ENCODE measurements at places on chromosomes 1 and 21. TPM values are rescaled to one million over a fixed set of nuclear protein-coding genes. Genes with fewer than 3 reads are reported as not detected.

DNA sequence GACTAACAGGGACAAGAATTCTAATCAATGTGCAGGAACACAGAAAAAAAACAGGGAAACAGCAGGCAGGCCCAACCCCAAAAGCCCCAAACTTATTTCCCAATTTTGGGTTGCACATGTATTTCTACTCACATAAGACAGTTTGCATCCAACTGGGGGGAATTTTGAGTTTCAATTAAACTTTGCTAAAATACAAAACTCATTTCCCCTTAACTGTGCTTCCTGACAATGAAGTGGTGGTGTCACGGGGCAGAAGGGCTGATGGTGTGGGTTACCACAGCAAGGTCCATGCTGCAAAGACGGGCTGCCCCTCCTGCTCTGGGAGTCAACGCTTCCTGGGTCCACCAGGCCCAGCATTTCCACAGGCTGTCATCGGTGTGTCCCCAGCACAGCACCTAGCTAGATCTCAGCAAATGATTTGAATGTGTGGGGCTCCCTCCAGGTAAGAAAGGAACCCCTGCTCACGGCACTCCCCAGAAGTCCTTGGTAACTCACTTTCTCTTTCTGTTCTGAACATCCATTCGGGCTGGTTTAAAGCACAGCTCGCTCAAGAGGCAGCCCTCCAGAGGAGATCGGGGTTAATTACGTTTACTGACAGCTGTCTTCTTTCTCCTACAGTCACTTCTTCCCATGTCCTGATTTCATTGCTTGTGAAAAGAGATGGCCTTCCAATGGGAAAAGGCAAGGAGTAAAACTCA, 27.4 kb downstream of the HIVEP3 start:
- peak; percentile 61 for DNase-seq
- peaks cover 36% of the 10 kb centered on the region for H3K4me1 ChIP-seq
- no peaks in the 10 kb centered on the region for H3K36me3 ChIP-seq
- H3K27ac ChIP-seq = peak overlapping the region; percentile 96
- no peaks in the 10 kb centered on the region for H3K27me3 ChIP-seq

ZSCAN20 gene
- 2.6 TPM for total RNA-seq

DNA sequence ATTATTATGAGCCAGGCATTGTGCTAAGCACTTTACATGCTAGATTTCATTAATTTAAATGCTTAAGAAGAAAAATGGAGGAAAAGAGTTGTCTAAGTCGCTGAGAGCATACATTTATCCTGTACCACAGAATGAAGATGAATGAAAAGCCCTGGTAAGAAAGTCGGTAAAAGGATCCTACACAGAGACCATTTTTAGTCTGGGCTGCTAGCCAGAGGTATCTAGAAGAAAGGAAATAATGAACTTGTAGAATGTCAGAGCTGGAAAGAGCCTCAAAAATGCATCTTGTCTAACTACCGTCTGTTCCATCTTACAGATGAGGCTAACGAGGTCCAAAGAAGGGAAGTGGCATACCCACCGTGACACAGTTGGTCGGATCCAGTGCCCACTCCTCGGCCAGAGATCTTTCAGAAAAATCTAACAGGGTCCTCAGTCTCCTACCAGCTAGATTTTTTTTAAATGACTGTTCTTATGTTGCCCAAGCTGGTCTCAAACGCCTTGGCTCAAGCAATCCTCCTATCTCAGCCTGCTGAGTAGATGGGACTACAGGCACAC, 12.2 kb upstream of the TNR start:
- H3K4me1 ChIP-seq = no peaks in the 10 kb centered on the region
- DNase-seq = no peak
- no peaks in the 10 kb centered on the region for H3K27me3 ChIP-seq

DNA sequence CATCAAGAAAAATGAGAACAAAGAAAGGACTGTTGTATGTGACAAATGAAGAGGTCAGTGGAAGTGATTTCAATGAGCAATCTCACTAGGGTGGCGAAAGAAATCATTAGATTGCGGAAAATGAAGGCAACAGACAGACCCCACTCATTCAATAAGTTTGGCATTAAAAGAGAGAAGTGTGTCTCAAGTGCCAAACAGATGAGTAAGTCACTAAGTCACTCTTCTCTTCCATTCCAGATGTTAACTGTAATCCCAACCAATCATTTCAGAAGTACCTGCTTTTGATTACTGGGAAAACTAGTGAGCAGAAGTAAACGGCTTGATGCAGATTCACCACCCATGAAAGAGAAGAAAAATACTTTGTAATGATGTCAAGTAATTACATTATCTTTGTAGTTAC, 144.3 kb upstream of the PRMT6 start:
- H3K4me1 ChIP-seq = no peaks in the 10 kb centered on the region
- no peaks in the 10 kb centered on the region for H3K27me3 ChIP-seq
- no peak overlapping the region for H3K4me3 ChIP-seq
- no peak for DNase-seq
- no peak overlapping the region for H3K27ac ChIP-seq

DENND2D gene
- 139 TPM for total RNA-seq

HJV gene
- total RNA-seq = not detected

DNA sequence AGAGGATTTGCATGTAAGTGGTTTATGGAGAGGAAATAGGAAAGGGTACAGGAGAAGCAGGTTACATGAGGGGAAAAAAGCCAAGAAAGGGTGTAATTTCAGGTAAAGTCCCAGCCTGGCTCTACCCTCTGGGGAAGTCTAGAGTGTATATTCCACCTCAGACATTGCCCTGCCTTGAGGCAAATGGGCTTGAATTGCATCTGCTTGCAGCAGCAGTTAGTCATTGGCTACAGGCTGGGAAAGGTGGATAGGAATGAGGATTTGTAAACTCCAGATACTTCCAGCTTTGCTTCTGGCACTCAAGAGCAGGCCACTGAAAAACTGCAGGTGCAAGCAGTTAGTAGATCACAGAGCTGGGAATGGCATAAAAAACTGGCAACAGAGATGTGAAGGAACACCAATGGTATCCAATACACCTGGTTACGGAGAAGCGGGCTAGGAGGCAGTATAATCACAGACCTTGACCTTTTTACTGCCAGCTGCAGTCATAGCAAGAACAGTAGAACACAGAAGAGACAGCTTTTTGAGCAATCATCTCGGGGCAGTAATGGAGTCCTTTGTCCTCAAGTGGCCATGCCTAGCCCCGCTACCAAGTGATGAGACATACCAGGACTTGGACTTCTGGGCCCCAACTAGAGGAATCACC, 226.9 kb upstream of the NRIP1 start:
- no peaks in the 10 kb centered on the region for H3K4me1 ChIP-seq
- H3K27me3 ChIP-seq = no peaks in the 10 kb centered on the region
- H3K36me3 ChIP-seq = no peaks in the 10 kb centered on the region
- no peak overlapping the region for H3K4me3 ChIP-seq
- no peak for DNase-seq

- H3K36me3 ChIP-seq = peaks cover 25% of the 10 kb centered on the region
- no peak overlapping the region for H3K4me3 ChIP-seq
- DNase-seq = no peak
- H3K4me1 ChIP-seq = peaks cover 19% of the 10 kb centered on the region
- H3K27me3 ChIP-seq = no peaks in the 10 kb centered on the region
Measured at GRCh38 chr1:233290396-233291034, 5.0 kb downstream of the PCNX2 start.

DNA sequence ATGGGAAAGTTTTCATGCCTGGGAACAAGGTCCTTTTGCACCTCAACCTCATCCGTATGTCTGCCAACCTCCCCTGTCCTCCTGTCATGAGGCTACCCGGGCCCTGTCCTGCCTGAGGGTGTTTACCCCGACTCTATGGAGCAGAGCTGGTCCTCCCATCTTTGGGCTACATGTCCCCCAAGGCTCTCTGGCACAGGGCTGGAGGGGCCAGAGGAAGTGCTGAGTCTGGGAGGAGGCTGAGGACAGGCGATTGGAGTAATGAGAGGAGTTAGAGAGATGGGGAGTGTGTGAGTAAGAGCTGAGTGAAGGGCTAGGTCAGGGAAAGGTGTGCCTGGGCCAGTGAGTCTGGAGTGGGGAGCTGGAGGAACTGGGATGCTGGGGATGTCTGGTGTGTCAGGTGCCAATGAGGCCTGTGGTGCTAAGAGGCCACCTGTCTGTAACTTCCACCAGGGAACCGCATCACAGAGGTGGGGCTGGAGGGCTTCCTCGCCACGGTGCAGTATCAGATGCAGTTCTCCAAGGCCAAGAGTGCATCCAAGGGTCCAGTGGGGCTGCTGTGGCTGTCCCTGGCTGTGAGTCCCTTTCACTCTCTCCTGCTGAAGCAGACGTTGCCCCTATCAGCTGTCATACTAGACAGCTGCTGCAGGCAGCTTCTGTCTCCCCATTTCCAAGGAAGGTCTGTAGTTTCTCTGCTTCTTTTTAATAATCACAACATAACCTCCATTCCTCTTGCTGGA, 11.7 kb downstream of the LRRC71 start:
- peaks cover 14% of the 10 kb centered on the region for H3K4me1 ChIP-seq
- DNase-seq = no peak
- H3K27ac ChIP-seq = no peak overlapping the region
- H3K27me3 ChIP-seq = peaks cover 42% of the 10 kb centered on the region

All from activated T-helper 2 cell treated with anti-CD3 and anti-CD28 coated beads, Interferon-gamma antibody, Interleukin-2, Interleukin-4, amounts not matched to agents 10 μg/mL and 5 μg/mL and 100 μg/mL, durations not matched to agents 14 hours and 24 hours and 36 hours (primary cell).